Nucleus accumbens (tissue), 56 donors: ENCODE measurements at places on chromosomes 11 and 22.

DNA sequence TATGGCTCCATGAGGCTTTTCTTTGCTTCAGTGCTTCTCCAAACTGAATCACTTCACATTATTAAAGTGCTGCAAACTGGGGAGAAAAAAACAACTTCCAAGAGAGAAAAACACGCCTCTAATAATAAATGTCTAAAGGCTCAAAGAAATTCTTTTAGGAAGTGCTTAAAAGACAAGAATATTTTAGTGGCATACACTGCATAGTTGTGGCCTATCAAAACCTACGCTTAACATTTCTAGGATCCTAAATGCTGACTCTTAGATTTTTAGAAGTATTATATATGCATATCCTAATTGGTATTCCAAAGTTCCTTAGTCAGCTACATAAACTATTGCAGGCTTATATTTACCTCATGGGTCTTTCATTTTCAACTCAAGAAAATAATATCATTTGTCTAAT is 879.0 kb upstream of the CCDC90B start:
- DNase-seq, result no peak

DNA sequence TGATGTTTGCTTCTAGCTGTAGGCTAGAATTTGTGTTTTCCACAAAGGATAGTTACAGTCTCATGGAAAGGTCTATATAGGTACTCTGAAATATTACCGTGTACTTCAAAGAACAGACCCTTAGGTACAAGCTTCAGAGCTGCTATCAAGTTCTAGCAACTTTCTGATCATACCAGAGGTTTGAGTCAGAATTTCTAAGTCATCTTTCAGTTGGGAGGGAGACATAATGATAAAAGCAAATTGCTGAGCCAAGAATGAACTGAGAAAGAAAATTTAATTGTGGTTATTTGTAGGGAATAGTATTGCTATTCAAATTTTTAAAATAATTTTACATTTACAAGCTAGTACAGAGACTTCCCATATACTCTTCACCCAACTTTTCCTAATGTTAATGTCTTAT is 19.9 kb upstream of the ME3 start:
- no peak for DNase-seq

DNA sequence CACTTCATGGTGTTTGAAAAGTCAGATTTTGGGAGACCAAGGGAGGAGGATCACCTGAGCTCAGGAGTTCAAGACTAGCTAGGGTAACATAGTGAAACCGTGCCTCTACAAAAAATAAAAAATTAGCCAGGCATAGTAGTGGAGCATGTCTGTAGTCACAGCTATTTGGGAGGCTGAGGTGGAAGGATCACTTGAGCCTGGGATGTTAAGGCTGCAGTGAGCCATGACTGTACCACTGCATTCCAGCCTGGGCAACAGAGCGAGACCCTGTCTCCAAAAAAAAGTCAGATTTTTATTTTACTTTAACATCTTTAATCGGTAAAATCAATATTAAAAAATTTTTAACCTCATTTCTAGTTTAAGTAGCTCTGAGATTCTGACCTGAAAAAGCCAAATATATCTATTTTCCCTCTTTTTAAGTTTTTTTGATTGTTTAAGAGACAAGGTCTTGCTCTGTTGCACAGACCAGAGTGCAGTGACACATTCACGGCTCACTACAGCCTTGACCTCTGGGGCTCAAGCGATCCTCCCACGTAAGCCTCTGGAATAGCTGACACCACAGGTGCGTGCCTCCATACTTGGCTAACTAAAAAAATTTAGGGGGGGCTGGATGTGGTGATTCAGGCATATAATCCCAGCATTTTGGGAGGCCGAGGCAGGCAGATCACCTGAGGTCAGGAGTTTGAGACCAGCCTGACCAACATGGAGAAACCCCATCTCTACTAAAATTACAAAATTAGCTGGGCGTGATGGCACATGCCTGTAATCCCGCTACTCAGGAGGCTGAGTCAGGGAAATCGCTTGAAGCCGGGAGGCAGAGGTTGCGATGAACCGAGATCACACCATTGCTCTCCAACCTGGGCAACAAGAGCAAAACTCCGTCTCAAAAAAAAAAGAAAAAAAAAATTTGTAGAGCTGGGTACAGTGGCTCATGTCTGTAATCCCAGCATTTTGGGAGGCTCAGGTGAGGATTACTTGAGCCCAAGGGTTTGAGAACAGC is 48.4 kb downstream of the SFI1 start:
- no peak for DNase-seq

GRCh38 chr11:117831661-117832415 is 7.3 kb upstream of the FXYD2 start:
- no peak for DNase-seq

- no peak for DNase-seq
Measured at GRCh38 chr11:80281194-80281593, 840.4 kb upstream of the TENM4 start.

DNA sequence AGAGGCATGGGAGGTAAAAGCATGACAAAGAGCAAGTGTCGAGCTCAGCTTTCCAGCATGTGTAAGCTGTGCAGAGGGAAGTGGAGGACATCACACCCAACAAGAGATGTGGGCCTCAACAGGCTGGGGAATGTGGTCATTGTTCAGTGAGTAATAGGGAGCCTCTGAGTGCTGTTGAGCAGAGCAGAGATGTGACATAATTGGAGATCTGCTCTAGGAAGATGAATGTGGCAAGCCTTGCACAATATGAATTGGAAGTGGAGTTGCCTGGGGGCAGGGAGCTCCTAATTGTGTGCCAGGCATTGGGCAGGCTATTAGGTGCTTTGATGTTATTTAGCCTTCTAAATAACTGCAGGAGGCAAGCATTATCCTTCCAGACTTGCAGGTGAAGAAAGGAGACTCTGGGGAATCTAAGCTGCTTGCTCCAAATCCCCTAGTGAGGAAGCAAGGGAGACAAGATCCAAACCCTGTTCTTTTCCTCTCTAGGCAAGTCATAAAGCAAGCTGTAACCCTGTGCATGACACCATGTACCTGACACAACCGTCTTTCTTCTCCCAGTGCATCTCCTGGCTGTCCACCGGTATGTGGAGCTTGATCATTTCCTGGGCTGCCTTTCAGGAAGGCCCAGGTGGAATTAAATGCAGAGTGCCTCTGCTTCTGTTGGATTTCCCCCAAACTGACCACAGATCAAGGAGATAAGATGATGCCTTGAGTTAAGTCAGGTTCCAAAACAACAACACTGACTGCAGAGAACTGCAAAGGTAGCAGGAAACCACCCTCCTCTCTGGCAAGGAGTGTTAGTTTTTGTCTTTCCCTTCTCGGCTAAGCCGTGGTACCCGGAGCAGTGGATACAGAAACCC is 221.4 kb downstream of the TENM4 start:
- DNase-seq, result no peak

DNA sequence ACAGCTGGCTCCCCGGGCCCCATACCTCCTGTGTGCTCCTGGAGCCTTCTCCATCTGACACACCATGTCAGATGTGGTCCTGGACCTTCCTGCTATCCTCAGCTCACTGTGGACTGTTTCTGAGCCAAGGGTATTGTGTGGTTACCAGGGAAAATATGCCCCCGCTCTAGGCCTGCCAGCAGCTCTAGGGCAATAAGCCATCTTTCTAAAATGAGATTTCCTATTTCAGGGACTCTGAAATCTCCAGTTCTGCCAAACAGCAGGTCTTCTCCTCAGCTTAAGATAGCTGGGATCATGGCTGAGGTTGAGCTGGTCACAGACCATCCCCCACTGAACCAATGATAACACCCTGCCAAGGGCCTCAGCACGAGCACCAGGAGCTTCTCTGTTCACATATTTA is 227.6 kb downstream of the ST3GAL4 start:
- no peak for DNase-seq

- DNase-seq, result no peak
Measured at GRCh38 chr11:77449060-77449521, 24.8 kb downstream of the PAK1 start.
